ENCODE measurements at places on chromosomes 7 and 10.

DNA sequence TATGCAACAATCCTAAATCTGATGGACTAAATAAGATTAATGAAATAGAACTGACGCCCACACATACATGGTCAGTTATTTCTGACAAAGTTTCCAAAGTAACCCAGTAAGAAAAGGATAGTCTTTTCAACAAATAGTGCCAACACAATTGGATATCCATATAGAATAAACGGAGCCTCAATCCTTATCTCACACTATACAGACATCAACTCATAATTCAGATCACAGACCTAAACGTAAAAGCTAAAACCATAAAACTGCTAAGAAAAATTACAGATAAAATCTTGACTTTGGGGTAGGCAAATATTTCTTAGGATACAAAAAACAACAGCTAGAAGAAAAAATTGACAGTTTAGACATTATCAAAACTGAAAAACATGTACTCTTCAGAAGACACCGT, 8.5 kb downstream of the CACUL1 start:
- DNase-seq: no peak

- no peak for DNase-seq
Observed at GRCh38 chr7:16770657-16771329, 17.2 kb downstream of the TSPAN13 start.

DNA sequence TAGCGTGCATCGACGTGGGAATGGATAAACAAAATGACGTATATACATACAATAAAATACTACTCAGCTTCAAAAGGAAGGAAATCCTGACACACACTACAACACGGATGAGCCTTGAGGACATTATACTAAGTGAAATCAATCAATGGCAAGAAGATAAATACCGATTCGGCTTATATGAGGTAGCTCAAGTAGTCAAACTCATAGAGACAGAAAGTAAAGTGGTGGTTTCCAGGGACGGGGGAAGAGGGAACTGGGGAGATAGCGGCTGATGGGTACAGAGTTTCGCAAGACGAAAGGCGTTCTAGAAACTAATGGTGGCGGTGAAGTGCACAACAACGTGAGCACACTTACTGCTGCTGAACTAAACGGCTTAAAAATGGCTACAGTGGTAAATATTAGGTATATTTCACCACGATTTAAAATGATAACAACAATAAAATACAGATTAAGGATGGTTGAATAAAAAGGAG, 516.7 kb downstream of the PARD3 start:
- no peak for DNase-seq

DNA sequence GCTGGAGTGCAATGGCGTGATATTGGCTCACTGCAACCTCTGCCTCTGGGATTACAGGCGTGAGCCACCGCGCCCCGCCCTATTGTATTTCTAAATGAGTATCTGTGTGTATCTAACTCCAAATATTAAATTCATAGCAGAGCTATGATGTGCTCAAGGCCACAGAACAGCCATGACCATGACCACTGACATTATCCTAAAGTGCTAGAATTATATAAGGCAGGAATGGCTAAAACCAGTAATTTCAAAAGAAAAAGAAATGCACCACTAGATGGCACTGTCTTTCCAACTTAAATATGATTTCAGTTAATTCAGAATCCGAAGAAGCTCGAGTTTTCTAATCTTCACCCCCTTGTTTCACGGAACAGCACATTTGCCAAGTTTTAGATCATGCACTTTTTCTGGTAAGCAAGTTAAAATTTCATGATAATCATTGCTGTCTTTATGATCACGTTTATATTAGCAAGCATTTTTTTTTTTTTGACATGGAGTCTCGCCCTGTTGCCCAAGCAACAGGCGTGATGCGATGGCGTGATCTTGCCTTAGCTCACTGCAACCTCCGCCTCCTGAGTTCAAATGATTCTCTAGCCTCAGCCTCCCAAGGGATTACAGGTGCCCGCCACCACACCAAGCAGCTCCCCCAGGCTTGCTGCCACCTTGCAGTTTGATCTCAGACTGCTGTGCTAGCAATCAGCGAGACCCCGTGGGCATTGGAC, 65.3 kb downstream of the OR13A1 start:
- no peak for DNase-seq

GRCh38 chr10:58438340-58438871, 53.2 kb downstream of the TFAM start:
- no peak for DNase-seq

DNA sequence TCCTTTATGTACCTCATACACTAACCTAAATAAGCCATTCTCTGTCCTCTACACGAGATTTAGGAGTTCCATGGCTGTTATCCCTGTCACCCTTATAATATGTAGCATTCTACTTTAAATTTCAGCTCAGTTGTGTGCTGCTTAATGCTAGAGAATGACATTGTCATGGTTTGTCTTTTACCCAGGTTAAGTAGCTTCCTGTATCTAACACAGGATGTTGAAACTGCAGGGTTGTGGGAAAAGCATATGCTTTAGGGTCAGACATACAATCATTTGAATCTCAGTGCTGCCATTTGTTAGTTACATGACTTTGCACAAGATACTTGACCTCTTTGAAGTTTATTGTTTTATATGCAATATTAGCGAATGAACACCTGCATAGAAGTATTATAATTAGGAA, 235.1 kb upstream of the CACNA2D1 start:
- DNase-seq: no peak

- DNase-seq: no peak
Observed at GRCh38 chr7:133543657-133544056, 290.8 kb downstream of the EXOC4 start.

DNA sequence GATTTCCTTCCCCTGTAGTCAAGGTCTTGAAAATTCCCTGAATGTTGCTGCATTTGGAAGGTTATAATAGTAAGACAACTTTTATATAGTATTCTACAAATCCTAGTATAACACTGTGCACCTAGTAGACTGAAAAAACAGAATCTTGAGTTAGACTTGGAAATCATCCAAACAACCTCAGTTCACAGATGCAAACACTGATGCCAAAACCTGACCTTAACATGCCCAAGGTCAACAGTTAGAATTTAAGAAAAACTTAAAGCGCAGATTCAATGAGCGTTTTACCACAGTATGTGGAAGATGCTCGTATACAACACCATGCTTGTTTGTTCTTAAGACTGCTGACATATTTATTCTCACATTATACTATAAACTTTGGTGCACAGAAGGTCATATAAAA, 3.0 kb downstream of the PIP4K2A start:
- DNase-seq: no peak

DNA sequence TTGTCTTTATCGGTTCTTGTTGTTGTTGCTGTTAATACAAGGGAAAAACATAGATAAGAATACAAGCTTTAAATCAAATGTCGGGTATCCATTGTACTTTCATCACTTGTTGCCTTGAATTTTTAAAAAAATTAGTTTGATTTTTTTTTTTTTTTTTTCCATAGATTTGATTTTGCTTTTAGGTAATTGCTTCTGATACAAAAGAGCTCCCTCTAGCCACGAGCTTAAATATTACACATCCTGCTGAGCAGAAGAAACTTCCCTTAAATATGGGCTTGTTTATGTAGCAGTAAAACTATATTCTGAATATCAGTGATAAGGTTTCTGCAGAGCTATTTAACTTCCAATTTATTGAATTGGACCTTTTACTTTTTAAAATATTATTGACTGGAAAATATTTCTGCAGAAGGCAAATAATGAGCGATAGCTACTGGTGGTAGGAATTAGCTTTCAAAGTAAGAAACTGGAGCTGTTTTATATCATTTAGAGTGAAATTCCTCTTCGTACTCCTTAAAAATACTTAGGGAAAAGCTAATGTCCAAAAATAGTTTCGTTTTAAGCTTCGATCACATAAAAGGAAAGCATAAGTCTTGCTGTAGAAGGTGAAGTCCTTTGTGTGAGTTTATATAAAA, 216.9 kb downstream of the POLR1F start:
- DNase-seq: no peak

GRCh38 chr7:107726356-107727130, 17.4 kb upstream of the CBLL1 start:
- DNase-seq: no peak

All from activated CD4-positive, alpha-beta T cell treated with anti-CD3 and anti-CD28 coated beads, Interleukin-2, amount 50 U/mL, for 48 hours (primary cell).